ENCODE measurements at places on chromosomes 2 and 18. TPM values are rescaled to one million over a fixed set of nuclear protein-coding genes. Genes with fewer than 3 reads are reported as not detected.

GRCh38 chr2:38709567-38710194, 41.5 kb downstream of the SRSF7 start:
- H3K36me3 ChIP-seq: no peaks in the 10 kb centered on the region
- H3K27me3 ChIP-seq: no peaks in the 10 kb centered on the region
- H3K4me3 ChIP-seq: no peak overlapping the region
- no peak overlapping the region for H3K27ac ChIP-seq
- no peaks in the 10 kb centered on the region for H3K4me1 ChIP-seq
- DNase-seq: no peak

GRCh38 chr2:66239655-66240054, 195.3 kb upstream of the MEIS1 start:
- no peaks in the 10 kb centered on the region for H3K27me3 ChIP-seq
- peaks cover 7% of the 10 kb centered on the region for H3K4me1 ChIP-seq
- H3K27ac ChIP-seq: no peak overlapping the region
- H3K4me3 ChIP-seq: no peak overlapping the region

- H3K27me3 ChIP-seq: no peaks in the 10 kb centered on the region
- H3K4me1 ChIP-seq: no peaks in the 10 kb centered on the region
- H3K4me3 ChIP-seq: no peak overlapping the region
- no peak for DNase-seq
Observed at GRCh38 chr2:78506301-78506700, 519.2 kb upstream of the REG3G start.

DNA sequence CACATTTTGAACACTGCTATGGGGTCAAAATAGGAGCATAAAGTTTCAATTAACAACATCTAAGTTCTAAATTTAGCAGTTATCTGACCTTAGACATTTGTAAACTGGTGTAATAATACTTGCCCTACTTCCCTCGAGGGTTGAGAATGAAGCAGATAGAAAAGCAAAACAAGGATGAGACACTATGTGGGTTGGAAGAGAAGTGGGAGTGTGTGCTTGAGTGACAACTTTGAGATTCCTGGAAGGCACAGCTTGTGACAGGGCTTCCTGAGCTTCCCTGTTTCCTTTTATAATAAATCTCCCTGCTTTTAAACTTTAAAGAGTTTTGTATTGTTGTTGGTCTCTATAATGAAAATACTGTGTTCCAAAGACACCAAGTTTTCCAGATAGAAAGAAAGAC, 128.6 kb upstream of the CHST9 start:
- H3K36me3 ChIP-seq: no peaks in the 10 kb centered on the region
- H3K4me3 ChIP-seq: no peak overlapping the region
- H3K4me1 ChIP-seq: no peaks in the 10 kb centered on the region
- no peak overlapping the region for H3K27ac ChIP-seq
- DNase-seq: no peak

- no peak overlapping the region for H3K27ac ChIP-seq
- no peak overlapping the region for H3K4me3 ChIP-seq
- peaks cover 6% of the 10 kb centered on the region for H3K4me1 ChIP-seq
- DNase-seq: peak; percentile 62
Observed at GRCh38 chr2:28678175-28678855, 73.3 kb upstream of the PPP1CB start.

DNA sequence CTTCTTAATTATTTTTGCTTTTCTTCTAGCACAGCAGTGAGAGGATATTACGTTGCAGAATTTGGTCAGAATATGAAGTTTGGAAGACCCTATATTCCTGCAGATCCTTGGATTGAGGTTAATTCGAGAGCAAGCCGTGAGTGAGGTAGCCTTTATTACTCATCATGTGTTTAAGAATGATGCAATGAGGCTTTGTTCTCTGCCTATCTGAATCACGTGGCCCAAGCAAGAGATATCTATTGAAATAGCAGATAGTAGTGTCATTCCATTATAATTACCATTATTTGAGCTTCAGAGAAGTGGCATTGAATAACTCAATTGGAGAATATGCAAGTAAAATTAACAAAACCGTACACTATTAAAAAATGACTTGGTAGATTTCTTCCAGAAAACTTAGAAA, 641.1 kb downstream of the TMEM182 start:
- no peaks in the 10 kb centered on the region for H3K27me3 ChIP-seq
- no peak overlapping the region for H3K4me3 ChIP-seq
- no peak overlapping the region for H3K27ac ChIP-seq
- DNase-seq: no peak
- no peaks in the 10 kb centered on the region for H3K36me3 ChIP-seq

DNA sequence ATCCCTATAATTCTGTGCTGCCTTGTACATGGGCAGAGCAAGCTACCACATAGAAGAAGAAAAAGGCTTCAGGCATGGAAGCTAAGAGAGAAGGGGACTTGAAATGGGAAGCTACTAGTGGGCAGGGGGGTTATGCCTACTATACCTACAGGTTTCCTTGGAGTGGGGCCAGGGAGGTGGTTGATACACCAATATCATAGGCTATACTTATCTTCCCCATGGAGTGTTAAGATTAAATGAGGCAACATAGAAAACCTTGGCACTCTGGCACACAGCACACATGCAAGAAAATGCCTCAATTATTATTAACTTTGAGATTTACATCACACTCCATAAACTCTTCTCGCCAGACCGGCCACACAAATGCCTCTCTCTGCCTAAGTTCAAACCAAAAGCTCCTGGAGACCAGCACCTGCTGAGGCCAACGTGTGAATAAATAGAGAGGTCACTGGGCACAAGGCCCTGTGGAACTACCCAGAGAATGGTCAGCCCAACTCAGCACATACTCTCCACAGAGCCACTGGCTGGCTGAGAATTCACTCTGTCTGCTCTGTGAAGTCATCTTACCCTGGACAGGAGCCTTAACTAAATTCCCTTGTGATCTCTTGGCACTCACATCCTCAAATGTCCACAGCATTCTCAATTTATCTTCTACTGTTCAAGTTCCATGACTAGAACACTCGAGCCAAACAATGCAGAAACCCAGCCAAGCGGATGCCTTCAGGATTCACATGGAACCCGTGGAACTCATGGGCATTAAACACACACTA, 498.7 kb downstream of the BCL11A start:
- DNase-seq: no peak
- H3K36me3 ChIP-seq: no peaks in the 10 kb centered on the region
- no peaks in the 10 kb centered on the region for H3K4me1 ChIP-seq
- H3K4me3 ChIP-seq: no peak overlapping the region

Gene MYOM1
- total RNA-seq: 0.83 TPM

Gene MYCN
- total RNA-seq: 2.1 TPM

Gene MOGAT1
- total RNA-seq: not detected

Gene RBKS
- total RNA-seq: 6.3 TPM

Gene ALPP
- 21.5 TPM for total RNA-seq

Gene NDUFV2
- total RNA-seq: 65.2 TPM
